ENCODE measurements at places on chromosomes 2 and 18.

- DNase-seq: no peak
These were observed 37.1 kb downstream of the CCNT2 start for GRCh38 chr2:134955744-134956143.

DNA sequence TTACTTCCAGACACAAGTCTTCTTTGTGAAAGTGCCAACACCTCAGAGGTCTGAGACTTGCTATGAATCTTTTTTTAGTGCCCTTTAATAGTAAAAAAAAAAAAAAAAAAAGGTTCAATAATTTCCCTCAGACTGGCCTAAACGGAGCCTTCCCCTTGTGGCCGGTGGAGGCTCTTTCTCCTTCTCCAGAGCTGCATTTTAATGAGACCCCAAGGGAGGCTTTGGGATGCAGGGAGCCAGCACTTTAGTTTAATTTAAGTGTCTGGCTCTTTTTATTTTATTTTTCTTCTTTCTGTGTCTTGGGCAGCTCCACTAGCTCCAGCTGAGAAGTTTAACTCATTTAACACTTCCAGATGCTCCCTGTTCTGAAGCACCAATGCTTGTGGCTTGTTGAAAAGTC is 67.8 kb upstream of the MAPK4 start:
- DNase-seq: no peak

GRCh38 chr2:120203251-120204021 is 19.8 kb downstream of the TMEM185B start:
- DNase-seq: no peak

DNA sequence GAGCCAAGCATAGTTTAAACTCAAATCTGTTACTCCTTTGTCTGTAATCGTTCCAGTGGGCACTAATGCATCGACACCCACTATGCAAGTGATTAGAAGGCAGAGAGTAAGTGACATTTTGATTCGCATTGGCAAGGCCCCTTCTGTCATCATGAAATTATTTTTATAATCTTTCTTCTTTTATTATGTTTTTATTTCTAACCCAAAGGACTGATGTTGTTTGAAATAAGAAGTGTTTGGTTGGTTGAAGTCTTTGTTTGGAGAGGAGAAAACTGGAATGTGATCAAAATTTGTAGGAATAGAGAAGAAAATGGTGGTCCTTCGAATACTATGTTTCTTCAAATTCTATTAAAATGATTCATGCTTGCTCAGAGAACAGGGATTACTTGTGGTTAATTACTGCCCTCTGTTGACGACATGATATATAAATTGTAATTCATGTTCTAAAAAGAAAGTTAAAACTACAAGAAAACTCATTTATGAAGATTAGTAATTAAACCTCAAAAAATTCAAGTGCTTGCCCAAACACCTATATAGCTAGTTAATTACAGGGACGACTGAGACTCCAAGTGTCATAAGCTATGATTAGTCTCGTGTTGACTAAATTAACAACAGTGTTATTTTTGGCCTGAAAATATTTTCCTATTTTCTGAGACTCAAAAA is 26.4 kb upstream of the TFPI start:
- peak; percentile 34 for DNase-seq

GRCh38 chr2:207352978-207353671 is 176.6 kb upstream of the CREB1 start:
- peak; percentile 55 for DNase-seq

- no peak for DNase-seq
These were observed 39.4 kb upstream of the ASB1 start for GRCh38 chr2:238387332-238387731.

DNA sequence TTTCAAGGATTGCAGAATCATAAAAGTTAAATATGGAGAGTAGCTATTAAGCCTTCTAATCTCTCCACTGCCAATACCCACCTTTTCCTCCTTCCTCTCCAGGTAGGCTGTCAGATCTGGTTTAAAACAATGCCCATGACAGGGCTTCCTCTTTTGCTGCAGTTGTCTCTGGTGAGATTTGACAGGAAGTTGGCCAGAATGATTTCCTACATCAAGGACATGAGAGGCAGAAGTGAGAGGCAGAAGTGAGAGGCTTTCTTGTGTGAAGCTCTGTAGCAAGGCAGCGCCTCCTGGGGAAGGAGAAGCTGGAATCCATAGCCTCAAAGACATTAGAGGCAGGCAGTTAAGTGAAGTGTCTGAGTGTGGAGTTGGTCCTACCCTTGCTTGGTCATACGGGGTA is 385.7 kb downstream of the HRH4 start:
- DNase-seq: no peak

GRCh38 chr2:224924631-224925030 is 117.6 kb downstream of the DOCK10 start:
- DNase-seq: no peak

GRCh38 chr2:190834890-190835208 is 45.8 kb upstream of the GLS start:
- no peak for DNase-seq

DNA sequence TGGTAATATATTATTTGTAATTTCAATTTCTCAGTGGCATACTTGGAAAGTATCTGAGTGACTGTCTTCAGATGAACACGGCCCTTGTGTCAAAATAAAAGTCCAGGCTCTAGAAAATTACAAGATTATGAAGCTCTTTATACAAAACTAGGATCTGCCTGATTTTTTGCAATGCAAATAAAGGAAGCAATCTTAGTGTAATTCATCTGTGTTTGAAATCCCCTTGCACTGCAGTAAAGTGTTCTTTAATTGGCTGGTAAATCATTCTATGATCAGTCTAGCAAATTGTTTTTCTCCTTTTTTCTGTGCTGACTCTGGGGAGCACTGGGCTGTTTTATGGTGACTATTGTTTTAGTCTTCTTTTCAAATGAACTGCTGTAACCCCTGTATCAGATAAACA is 1039.0 kb downstream of the SOCS6 start:
- DNase-seq: no peak

GRCh38 chr2:98787700-98788099 is 56.8 kb upstream of the MGAT4A start:
- no peak for DNase-seq

GRCh38 chr2:159285929-159286708 is at the start of gene WDSUB1:
TSS of gene WDSUB1 (minus strand) at chr2:159286703. CDS start at chr2:159283069, 3,634 bp downstream.
- DNase-seq: peak; percentile 60

DNA sequence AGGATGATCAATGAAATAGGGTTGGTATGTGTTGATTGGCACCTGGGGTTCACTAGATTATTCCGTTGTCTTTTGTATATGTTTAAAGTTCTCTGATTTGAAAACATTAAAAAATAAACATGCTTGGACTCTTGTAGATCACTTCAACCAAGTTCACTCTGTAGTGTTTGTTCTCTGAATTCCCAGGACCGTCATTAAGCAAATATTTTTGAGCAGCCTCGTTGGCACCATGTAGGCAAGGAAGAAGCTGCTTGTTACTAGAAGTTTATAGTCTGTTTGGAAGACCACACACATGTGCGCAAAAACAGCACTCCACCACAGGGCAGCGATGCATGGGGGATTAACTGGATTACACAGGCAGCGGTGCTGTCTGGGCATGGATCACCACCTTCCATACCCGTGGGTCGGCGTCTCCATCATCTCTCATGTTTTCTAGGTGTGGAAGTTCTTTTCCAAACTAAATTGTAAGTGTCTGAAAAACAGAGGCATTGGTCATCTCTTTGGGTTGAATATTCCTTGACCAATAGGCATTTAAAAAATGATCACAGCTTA is 212.2 kb downstream of the FHOD3 start:
- no peak for DNase-seq

- no peak for DNase-seq
These were observed 38.5 kb downstream of the INPP5D start for GRCh38 chr2:233098618-233099017.

GRCh38 chr2:133026536-133027177 is 356.7 kb upstream of the LYPD1 start:
- DNase-seq: peak; percentile 24

DNA sequence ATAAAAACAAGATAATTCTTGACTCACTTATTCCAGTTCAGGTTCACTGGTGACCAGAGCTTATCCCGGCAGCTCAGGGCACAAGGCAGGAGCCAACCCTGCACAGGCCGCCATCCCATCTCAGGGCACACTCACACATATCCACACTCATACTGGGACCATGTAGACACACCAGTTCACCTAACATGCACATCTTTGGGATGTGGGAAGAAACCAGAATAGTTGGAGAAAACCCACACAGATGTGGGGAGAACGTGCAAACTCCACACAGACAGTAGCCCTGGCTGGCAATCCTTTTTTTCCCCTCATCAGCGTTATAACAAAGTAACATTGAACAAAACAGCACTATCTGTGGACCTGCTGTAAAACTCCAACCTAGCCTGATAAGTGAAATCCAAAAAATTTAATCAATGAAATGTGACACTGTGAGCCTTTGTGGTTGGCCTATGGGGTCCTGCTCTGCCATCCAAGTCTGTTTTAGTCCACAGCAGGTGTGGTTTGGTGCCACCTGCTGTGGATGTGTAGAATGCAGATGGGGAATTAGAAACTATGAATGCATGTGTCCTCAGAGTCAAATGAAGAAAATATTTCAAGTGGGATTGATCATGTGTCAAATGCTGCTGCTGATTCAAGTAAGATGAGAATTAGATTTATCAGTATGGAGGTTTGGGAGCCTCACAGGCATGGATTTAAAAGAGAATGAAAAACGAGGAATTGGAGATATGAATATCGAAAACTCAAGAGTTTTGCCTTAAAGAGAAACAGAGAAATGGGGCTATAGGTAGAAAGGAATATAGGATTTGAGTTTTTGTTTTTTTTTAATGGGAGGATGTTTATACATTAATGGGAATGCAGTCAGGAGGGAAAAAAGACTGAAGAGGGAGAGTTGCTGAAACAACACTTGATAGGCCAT is 47.0 kb downstream of the UGP2 start:
- DNase-seq: peak; percentile 58

DNA sequence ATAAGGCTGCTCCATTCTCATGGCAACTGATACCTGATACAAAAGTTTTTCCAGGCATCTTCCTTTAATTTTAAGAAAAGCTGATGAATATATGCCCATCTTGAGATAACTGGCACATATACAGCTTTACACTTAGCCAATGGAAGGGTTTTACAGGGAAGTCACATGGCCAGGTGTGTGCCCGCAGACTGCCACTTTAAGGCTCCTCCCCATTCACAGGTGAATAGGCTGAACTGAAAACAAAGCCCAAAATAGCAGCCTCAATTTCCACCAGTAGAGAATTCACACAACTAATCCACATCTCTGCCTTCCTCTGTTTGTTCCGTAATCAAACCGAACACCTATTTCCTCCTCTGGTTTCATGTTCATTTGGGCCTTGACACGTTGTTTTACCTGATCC is 9.8 kb upstream of the ME2 start:
- no peak for DNase-seq

- peak; percentile 76 for DNase-seq
These were observed 169.2 kb downstream of the CDH20 start for GRCh38 chr18:61502472-61502871.

DNA sequence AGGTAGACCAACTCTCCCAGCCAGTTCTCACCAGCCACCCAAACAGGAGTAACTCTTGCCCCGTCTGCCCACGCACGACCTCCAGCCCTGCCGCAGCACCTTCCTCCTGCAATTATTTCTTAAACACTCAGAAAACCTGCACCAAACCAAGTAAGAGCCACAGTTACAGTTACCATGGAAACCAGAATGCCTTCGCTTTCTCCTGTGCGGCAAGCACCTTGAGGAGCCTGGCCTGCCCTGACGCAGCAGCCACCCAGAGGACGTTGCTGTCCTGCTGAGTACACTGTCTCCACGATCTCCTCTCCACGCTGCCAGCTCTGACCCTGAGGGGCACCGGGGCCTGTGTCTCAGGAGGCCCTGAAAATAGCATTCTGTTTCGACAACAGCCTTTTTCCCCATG is 94.3 kb upstream of the SMIM21 start:
- no peak for DNase-seq

DNA sequence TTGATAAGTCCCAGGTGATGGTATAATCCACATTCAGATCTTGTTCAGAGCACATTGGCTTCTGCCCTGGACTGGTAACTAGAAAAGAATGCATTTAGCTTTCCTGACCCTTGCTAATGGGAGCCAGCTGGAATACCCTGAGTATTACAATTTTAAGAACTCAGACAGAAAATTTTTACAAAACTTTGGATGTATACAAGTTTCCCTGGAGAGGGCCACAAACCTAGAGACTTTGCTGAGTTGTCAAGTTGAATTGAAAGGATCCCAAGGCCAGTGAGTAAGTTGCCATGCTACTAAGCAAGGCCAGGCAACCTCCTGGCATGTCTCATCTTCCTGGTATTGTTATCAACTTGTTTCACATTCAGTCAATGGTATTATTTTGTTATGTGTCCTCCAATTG is 20.0 kb upstream of the NABP1 start:
- peak; percentile 45 for DNase-seq

DNA sequence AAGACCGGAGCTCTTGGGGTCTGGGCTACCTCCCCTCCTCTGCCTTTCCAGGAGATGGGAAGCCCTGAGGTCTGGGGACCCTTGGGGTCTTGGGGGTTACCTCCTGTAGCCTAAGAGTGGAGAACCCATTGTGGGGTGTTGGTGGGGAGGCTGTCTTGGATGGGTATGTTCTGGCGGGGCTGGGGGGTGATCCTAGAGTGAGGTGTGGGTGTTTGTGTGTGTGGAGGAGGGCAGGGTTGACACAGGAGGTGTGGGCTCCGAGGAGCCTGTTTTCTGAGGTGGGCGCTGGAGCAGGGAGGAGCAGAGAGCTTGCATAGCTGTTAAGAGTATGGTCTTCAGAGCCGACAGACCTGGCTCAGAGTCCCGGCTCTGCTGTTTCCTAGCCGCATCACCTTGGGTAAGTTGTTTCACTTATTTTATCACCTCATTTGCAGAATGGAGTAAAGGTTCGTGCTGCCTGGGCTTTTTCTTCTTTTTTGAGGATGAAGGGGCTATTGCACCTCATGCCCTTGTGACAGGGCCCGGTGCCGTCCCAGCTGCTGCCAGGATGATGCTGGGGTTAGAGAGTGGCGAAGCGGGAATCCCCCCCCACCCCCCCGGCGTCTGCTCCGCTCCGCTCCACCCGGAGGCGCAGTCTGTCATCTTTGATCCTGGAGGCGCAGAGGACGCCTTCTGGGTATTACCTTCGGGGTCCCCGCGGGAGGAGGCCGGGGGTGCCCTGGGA is 17.2 kb downstream of the TET3 start:
- DNase-seq: no peak

DNA sequence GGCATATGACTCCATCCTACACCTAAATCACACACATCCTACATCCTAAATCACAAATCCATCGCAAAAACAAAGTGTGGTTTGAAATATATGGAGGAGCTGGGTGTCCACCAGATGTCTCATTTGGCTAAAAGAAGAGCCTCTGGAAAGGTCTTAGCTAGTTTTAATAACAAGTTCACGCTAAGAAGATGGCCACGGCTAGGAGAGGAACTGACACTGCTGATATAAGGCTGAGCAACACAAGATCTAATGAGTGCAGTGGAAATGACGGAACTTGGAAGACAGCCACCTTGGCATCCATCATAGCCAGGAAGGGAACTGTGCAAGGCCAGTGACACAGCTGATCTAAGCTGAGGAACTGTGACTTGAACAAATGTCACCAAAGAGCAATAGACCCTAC is 60.0 kb upstream of the AGAP1 start:
- DNase-seq: peak; percentile 60

Measured in AG20443 (cell line).